ENCODE measurements at places on chromosomes 7 and 10. TPM values are rescaled to one million over a fixed set of nuclear protein-coding genes. Genes with fewer than 3 reads are reported as not detected.

The JAKMIP3 gene
- polyA plus RNA-seq, result 0.16 TPM

The PTF1A gene
- polyA plus RNA-seq, result not detected

- DNase-seq, result no peak
Measured at GRCh38 chr10:52632591-52632990, 140.0 kb downstream of the MBL2 start.

GRCh38 chr7:10973942-10974911 is 555 bp downstream of the PHF14 start:
- DNase-seq, result peak; percentile 20

DNA sequence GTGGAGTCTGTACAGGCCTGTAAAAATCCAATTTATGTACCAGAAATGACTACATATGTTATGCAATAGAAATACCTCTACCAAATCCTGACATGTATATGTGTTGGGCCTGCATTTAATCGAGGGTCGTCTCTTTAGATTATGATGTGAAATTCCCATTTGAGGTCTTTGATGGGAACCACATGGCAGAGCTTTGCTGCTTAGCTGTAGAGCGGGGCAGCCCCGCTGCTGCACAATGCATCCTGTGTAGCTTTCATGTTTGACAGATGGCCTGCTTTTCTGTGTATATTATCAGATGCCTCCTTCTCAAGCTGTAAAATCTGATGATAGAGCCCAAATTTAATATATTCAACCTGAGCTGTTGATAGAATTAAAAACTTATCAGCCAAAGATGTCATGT is 65.8 kb downstream of the RAB18 start:
- no peak for DNase-seq

The TMEM184A gene
- 6.4 TPM for polyA plus RNA-seq

DNA sequence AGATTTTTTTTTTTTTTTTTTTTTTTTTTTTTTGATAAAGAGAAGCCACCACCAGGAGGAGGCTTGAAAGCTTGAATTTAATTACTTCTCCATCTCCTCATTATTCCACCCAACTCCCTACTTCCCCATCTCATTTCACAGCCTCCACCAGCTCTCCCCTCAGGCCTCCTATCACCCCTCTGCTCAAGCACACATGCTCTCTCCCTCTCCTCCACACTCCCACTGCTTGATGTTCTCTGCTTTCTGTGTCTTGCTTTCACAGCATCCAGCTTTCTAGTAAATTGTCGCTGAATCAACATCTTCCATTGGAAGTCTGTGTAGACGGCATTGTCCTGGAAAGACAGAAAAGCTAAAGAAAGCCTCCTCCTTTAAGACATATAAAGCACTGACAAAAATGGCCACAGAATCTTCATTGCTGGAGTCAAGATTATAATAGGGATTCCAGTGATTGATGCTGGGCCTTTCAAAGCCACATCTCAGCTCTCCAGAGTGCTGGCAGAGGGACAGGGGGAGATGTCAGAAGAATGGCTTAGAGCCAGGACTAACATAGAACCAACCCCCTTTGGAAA is 58.3 kb downstream of the DOCK4 start:
- no peak for DNase-seq

- no peak for DNase-seq
Measured at GRCh38 chr10:12419262-12419847, 70.0 kb downstream of the CAMK1D start.

DNA sequence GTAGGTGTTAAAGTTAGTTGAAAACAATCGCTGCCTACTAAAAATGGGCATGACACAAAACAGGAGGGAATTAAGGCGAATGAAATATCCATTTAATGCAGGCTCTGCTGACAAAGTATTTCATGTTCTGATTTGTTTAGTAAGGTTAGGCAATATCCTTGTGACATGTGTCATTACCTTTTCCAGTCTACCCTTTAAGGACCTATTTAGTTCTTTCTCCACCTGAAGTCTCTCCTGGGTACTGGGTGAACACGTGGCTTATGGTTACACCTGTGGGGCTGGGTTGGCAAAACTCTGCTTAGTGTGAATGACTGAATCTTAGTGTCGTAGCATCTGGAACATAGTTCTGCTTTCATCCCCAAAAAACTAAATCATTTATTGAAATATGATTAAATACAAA is 313.5 kb downstream of the CCDC3 start:
- DNase-seq, result no peak

The PMPCB gene
- polyA plus RNA-seq, result 101 TPM

The ZNF853 gene
- 16.4 TPM for polyA plus RNA-seq

The FAM25G gene
- polyA plus RNA-seq, result not detected

- no peak for DNase-seq
Measured at GRCh38 chr10:565676-566075, 123.8 kb downstream of the DIP2C start.

DNA sequence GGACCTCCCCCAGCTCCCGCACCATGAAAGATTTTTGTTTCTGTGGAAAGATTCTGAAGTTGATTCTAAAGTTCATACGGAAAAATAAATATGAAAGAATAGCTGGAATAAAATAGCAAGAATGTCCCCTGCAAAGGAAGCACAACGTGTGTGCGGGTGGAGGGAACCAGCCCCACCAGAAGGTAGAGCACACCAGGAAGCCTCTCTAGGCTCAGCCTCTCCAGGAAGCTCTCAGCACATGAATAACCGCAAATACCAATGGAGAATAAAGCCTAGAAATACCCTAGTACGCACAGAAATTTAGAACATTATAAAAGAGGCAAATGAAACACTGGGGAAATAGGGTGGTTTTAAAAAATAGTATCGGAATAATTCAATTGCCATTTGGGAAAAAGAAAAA is 24.6 kb upstream of the FAM170B start:
- DNase-seq, result no peak

- no peak for DNase-seq
Measured at GRCh38 chr7:75989500-75990388, 4.7 kb downstream of the TMEM120A start.

The CDC14C gene
- polyA plus RNA-seq, result 0.10 TPM

DNA sequence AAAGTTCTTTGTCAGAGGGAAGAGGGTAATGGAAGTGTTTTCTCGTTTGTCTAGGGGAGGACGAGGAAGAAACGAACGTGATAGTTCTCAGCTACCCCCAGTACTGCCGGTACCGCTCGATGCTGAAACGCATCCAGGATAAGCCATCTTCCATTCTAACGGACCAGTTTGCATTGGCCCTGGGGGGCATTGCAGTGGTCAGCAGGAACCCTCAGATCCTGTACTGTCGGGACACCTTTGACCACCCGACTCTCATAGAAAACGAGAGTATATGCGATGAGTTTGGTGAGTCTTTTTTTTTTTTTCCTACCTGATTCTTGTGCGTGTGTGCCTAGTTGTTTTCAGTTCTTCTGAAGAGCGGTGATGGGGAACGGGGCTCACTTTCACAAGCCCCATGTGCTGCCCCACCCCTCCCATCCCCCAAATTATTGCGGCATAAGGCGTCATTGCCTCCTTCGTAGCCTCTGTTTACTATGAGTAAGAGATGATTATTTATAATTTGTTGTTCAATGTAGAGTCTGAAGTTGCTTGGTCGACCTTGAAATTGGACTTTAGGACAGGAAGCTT is 98.6 kb downstream of the ARID5B start:
- no peak for DNase-seq

DNA sequence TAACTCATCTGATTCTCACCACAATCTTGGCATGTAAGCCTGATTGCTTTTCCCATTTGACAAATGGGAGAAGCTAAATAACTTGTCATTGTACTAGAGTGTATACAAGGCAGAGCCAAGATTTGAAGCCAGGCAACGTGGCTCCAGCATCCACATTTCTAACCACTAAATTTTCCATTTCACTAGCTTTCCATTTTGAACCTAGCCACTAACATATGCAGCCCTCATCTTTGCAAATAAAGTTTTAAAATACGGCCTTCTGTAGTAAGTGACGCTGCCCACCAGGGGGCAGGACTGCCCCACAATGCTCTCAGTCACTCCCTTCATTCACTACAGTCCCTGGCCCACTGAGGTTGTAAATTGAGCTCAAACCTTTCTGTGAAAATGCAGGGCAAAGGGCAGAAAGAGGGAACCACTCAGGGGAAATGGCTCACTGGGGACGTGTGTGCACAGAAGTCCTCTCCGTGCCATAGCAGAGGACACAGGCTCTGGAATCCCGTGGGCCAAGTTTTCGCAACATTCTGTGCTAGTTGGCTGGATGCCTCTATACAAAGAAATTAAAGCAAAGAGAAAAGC is 315.7 kb downstream of the TNS3 start:
- peak; percentile 67 for DNase-seq

- peak; percentile 37 for DNase-seq
Measured at GRCh38 chr10:36888925-36889573, 236.3 kb upstream of the ANKRD30A start.

GRCh38 chr7:99459087-99459486 is 6.9 kb downstream of the ATP5MF start:
- no peak for DNase-seq

The TRIM73 gene
- 3.8 TPM for polyA plus RNA-seq

DNA sequence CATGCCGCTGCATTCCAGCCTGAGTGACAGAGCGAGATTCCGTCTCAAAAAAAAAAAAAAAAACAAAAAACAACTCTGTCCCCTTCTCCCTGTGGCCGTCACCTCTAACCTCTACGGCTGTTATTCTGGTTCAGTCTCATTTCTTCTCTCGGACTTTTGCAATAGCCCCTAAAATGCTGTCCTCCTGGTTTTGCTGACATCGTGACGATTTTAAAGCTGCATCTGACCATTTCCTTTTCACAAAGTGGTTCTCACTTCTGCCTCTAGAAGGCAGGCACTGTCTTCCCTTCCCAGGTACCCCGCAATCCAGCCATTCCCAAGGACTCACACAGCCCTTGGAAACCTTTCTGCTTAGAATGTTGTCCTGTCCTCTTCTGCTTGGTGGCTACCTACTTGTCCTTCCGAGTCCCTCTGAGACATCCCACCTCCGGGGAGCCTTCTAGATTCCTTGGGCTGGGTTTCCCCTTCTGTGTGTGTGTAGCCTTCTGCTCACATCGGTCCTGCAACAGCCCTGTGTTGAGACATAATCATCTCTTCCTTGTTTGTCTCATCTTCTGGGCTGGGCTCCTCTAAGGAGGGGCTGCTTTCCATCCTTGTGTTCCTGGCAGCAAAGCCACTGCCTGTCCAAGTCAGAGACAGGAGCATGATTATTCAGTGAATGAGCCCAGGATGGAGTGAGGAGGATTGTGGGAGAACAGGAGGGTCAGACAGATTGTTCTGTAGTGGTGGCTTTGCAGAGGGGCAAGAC is 83.1 kb downstream of the GRK5 start:
- no peak for DNase-seq

DNA sequence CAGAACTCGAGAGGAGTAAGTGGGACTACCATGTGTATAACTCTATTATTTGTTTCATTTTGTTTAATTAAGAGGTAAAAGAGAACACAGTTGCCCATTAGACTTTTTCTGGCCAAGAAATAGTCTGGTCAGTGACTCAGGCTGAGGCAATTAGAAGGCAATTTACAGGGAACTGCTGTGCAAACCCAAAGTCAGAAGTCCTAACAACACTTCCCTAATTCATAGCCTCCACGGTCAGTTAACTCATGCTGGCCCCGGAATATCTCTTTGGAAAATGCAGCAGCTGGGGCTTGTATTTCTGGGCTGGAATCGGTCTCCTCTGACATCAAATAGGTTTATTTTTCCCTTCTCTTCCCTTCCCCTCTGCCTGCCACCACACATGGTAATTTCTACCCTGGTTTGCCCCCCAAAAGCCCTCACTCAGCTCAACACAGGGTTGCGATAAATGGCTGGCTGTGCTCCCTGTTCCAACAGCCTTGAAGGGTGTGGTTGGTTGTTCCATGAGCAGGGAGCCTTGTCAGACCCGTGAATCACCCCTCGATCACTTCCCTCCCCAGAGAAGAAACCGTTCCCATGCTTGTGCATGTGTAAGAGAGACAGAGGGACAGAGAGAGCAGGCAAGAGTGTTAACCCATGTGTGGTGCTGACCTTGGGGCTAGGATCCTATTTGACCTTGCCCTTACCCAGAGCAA is 5.3 kb downstream of the SH3PXD2A start:
- no peak for DNase-seq

DNA sequence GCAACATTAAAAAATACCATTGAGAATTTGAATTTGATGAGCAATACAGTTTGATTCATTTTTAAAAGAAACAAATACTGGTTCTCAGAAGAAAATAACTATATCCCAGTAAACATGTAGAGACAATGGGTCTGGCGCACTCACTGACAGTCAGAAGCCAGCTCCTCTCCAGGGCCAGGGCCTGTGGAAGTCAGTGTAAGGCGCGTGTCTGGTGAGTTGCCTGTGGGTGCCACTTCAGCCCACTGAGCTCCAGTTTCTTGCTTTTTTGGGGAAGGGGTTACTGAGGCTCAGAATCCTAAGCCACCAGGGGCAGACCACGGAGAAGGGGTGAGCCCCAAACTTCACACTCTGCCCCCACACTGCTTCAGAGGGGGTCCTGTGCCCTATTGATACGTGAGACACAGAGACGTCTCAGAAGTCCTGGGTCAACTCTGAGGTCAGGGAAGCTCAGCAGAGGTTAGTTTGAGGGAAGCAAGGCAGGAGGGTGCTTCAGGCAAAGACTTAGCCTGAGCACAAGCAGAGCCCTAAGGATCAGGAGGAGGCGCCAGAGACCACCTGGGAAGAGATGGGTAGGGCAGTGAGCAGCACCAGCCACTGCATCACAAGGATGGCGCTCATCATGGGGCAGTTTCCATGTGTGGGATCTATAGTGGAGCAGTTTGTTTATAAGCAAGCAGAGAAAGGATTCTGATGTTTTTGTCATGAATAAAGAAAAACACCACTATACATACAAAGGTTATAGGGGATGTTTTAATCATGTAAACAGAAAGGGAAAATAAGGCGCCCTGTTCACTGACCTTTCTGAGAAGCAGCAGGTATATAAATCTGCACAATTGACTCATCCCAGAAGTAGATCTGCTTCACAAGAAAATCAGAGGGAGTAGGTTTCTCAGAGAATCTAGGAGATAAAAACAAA is 95.7 kb downstream of the PKD1L1 start:
- DNase-seq, result no peak

GRCh38 chr7:5625938-5626337 is 155.5 kb downstream of the RNF216 start:
- no peak for DNase-seq

DNA sequence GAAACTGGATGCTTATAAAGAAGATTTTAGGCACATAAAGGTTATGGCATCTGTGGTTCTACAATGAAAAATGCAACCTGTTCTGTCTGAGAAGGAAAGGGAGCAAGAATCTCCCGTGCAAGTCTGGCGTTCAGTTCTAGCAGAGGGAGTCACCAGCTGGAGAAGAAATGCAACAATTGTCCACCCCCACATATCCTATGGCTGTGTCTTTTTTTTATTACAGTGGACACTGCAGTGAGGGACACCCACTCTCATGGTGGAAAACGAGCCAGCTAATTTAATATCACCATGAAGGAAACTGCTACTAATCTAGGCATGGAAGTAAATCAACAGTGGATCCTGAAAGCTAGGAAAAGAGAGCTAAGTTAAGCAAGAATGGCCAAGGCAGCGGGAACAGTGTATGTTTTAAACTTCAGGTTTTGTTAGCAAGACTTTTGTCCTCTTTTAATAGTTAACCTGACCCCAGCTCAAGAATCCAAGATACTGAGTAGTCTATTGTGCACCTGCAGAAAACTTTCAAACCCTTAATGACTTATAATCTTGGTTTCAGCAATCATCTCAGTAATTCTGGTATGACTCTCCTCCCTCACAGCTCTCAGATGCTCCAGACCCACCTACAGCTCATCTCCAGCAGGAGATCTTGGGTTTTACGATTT is 149.3 kb downstream of the FGFR2 start:
- no peak for DNase-seq

Measured in right renal pelvis (tissue), 4 donors.